ENCODE measurements at places on chromosomes 16 and 17.

GRCh38 chr16:27728691-27729090, 178.7 kb downstream of the KATNIP start:
- DNase-seq, result no peak

DNA sequence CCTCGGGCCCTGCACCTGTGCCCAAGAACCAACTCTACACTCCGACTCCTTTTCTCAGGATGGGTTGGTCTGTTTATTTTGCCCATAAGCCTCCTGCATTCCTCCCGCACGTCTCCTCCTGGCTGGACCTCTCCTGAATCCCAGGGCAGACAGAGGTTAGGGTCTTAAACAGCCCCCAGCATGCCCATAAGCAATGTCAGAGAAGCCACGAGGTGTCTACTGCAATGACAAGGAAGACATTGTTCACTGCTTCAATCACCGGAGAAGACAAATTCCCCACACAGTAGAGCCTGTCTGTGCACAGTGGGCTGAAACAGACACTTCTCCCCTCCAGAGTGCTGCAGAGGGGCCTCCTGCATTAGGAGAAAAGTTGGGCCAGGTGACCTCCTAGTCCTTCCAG, 230.6 kb upstream of the RPL38 start:
- no peak for DNase-seq

- peak; percentile 11 for DNase-seq
Measured at GRCh38 chr16:85612191-85612800, 826 bp upstream of the GSE1 start.

- DNase-seq, result no peak
Measured at GRCh38 chr17:17757391-17757791, 76.1 kb downstream of the RAI1 start.

DNA sequence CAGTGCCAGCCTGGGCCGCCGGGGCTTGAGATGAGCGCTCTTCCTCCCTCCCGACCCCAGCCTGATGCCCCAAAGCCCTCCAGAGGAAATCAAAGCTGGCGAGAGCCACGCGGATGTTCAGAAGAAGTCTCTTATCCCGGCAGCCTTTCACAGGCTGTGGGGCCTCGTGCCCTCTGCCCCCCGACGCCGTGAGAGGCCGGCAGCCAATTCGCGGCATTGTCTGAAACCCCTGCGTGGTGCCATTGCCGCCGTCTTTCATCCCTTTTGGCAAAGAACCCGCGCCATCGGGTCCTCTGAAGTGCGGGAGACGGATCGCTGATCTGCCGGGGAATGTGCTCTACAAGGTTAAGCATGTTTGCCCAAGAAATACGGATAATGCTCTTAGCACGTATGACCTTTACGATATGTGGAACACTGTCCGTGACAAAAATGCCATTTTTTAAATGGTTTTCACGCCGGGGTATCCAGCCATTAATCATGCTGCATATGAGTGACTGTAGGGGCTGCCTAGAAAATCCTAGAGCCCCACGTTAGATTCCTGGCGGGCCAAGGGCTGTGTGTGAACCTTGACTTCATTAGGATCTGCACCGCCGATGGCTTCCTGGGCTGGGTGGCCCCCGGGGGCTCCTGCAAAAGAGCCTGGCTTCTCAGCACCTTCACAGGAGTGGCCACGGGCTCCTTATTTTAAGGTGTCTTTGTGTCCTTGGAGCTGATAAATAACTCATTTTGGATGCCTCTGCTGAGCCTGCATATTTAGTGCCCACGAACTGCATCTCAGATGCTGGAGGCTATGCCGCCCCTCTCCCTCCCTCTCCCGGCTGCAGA, 165.1 kb upstream of the TNRC6C start:
- no peak for DNase-seq

GRCh38 chr16:57541754-57542435, 548 bp upstream of the ADGRG5 start:
- no peak for DNase-seq

- DNase-seq, result no peak
Measured at GRCh38 chr17:8916466-8916865, 49.0 kb upstream of the PIK3R6 start.

DNA sequence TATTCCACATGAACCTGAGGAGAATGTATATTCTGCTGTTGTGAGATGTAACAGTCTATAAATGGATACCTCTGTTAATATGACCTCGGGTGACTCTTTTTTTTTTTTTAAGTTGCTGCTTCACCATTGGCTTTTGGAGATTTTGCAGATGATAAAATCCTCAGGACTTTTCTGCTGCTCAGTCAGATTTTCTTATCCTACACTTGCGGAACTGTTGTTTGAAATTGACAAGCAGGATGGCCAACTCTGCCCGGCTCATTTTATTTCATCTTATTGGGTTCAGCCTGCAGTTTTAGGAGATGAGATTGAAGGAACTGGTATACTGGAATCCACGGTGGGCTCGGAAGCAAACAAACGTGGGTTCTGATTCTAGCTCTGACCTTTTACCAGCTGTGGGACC, 19.3 kb downstream of the IL4R start:
- no peak for DNase-seq

GRCh38 chr17:1730326-1731193, 6.1 kb downstream of the WDR81 start:
- DNase-seq, result no peak

- DNase-seq, result no peak
Measured at GRCh38 chr16:8127070-8127469, 463.2 kb downstream of the TMEM114 start.

- no peak for DNase-seq
Measured at GRCh38 chr16:20901436-20902112, 1.0 kb downstream of the LYRM1 start.

DNA sequence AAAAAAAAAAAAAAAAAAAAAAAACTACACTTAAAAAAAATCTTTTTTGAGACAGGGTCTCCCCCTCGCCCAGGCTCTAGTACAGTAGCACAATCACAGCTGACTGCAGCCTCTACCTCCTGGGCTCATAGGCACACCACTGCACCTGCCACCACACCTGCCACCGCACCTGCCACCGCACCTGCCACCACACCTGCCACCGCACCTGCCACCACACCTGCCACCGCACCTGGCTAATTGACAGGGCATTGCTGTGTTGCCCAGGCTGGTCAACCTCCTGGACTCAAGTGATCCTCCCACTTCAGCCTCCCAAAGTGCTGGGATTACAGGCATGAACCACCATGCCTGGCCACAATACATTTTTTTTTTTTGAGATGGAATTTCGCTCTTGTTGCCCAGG, 17.6 kb upstream of the WDR45B start:
- DNase-seq, result no peak

DNA sequence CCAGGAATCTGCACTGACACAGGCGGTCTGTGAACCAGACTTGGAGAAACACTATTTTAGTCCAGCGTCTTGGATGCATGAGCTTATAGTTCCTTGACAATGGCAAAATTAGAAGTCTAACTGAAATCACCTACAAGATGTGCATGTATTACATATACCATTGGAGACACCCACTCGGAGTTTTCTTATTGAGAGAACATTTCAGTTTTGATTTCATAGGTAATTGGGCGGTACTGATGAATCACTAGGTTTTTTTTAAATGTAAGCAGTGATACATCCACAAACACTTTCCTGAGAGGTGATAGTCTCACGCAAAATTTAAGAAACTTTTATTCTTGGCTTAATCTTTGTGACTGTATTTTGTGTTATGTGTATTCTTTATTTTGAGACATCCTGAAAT, 69.8 kb downstream of the PRKCA start:
- no peak for DNase-seq

- DNase-seq, result no peak
Measured at GRCh38 chr16:47016700-47017133, 43.2 kb upstream of the DNAJA2 start.

DNA sequence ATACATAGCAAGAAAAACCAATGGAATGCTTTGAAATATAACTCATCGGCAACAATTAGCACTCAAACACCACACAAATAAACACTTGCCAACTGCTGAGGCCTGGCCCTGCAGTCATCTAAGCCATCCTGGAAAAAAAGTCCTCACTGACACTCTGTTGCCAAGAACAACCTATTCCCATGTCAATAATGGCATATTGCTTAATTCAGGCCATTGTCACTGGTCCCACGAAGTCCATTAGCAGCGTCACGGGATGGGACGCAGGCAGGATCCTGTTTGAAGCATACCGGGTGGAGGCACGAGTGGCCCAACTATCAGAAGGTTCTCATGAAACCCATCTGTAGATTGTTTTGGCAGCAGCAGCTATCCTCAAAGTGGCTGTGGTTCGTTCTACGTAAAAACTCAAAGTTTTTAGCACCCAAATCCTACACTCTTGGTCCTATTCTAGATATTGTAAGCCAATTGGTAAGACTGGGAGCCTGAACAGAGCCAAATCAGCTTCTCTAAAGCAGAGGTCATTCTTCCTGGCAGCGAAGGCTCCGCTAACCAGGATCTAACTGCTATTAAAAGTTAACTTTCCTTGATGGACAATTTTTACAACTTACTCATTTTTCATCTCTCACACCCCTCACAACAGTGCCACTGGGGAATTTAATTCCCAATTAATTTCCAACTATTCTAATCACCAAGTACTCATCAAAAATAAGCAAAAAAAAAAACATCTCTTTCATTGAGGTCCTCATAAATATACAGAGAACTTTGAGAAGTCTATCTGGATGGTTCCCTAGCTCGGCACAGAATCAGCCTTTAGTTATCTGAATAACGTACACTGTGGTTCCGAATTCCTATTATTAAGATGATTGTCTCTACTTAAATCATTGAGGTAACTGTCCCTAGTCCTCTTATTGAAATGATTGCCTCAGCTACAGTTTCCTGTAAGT, 91.5 kb downstream of the ZFHX3 start:
- no peak for DNase-seq

- DNase-seq, result no peak
Measured at GRCh38 chr17:76682296-76682695, 28.5 kb downstream of the MXRA7 start.

DNA sequence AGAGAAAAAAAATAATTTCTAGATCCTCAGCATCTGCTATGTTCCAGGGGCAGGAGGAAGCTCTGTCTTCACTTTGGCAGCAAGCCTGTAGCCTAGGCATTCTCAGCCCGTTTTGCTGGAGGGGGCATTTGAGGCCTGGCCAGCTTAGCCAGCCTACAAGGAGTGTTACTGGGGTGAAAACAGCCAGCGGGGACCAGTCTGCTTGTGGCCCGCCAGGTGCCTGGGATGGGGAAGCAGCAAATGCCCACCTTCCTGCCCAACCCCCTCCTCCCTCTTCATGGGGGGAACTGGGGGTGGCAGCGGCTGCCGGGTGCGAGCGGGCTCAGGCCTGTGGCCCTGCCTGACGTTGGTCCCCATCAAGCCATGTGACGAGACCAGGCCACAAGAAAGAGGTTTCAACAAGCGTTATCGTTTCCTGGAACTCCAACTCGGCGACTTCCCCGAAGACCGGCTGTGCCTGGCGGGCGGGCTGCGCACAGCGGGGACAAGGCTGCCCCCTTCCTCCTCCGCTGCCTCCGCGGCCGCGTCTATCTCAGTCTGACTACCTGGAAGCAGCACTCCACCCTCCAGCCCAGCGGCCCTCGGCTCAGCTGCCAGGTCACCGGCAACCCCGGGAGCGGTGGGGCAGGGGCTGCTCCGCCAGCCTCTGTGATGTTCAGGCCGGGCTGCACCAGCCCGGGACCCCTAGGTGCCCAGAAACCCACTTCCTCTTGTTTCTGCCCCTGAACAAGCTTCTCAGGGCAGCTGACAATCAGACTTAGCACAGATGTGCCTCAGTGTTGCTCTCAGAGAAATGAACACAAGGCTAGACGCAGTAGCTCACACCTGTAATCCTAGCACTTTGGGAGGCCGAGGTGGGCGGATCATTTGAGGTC, 22.9 kb downstream of the SOCS1 start:
- DNase-seq, result peak; percentile 84

DNA sequence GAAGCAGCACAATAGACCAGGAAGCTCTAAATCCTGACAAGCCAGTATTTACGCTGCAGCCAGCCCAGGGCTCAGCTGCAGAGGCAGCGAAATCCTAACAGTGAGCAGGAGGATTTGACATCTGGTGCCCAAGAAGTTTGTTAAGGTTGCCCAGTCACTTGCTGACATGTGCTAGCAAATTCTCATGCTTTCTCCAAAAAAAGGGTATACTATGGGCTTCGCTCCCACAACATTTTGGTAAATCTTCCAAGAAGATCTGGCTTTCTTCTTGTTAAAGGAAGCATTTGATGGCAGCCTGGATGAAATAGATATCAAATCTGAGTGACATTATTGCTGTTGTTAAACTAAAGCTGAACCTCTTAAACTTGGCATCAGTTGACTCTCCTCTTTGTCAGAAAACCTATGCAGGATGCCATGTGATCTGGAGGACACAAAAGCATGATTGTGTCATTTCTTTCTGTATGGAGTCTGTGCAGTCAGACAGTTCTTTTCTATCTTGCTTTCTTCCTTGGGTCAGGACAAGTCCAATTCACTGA, 949.7 kb upstream of the RBFOX1 start:
- DNase-seq, result no peak

GRCh38 chr16:6231398-6231797, 1101.2 kb upstream of the RBFOX1 start:
- DNase-seq, result no peak

DNA sequence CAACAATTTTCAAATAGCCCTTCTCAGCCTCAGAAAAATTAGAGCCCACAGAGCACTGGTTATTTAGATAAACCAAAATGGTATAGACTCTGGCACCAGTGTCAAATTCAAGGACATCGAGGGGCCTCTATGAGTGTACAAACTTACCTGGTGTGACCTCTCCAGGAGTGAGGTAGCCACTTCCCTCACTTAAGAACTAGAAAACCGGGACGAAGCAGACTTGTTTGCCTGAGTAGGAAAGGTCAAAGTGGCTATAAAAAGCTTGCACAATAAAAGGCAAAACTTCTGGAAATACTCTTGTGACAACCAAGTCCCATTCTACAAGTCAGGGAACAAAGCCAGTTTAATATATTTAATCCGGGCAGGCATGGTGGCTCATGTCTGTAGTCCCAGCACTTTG, 39.2 kb upstream of the PRSS54 start:
- no peak for DNase-seq

GRCh38 chr16:85428168-85428898, 184.8 kb upstream of the GSE1 start:
- DNase-seq, result peak; percentile 15

- DNase-seq, result no peak
Measured at GRCh38 chr17:7947651-7948050, 15.6 kb downstream of the CNTROB start.

GRCh38 chr17:520447-521182, 168.0 kb upstream of the RPH3AL start:
- no peak for DNase-seq

DNA sequence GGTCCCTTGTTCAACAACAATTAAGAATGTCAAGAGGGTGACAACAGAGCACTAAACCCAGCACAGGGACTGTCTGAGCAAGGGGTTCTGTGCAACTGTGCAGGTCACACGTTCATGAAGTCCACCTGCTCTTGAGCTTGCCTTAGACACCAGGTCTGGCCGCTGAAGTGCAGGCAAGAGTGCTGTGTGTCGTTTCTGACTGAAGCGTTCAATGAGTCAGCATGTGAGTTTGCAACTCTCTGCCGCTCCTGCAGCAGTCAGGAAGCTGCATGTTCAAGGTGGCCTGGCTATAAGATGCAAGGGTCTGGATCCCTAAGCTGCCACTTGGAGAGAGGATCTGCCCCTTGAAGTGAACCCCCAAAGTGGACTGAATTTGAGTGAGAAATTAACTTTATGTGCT, 332.7 kb upstream of the HSBP1 start:
- DNase-seq, result no peak

Data from activated T-helper 1 cell treated with anti-CD3 and anti-CD28 coated beads, Interleukin-2, amount 50 U/mL, for 16 hours (primary cell).